ENCODE measurements at places on chromosomes 7 and 10. TPM values are rescaled to one million over a fixed set of nuclear protein-coding genes. Genes with fewer than 3 reads are reported as not detected.

- no peak for DNase-seq
These were observed 4.0 kb upstream of the CACNB2 start for GRCh38 chr10:18136073-18136791.

DNA sequence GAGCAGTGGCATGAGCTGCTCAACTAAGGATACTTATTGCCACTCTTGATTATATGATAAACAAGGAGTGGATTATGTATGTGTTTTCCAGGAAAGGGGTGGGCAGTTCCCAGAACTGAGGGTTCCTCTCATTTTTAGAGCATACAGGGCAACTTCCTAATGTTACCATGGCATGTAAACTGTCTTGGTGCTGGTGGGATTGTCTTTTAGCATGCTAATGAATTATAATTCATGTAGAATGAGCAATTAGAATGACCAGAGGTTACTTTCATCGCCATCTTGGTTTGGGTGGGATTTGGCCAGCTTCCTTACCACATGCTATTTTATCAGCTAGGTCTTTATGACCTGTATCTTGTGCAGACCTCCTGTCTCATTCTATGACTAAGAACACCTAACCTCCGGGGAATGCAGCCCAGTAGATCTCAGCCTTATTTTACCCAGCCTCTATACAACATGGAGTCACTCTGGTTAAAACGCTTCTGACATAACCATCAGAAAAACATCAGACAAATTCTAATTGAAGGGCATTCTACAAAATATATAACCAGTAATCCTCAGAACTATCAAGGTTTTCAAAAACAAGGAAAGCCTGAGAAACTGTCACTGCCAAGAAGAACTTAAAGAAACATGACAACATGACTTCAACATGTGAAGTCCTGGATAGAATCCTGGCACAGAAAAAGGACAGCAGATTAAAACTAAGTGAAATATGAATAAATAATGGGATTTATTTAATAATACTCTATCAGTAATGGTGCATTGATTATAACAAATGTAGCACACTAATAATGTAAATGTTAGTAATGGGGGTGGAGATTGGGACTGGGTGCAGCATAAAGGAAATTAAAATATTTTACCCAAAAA is 365.0 kb downstream of the SEMA3D start:
- no peak for DNase-seq

- DNase-seq: no peak
These were observed 41.7 kb downstream of the HIPK2 start for GRCh38 chr7:139735912-139736595.

DNA sequence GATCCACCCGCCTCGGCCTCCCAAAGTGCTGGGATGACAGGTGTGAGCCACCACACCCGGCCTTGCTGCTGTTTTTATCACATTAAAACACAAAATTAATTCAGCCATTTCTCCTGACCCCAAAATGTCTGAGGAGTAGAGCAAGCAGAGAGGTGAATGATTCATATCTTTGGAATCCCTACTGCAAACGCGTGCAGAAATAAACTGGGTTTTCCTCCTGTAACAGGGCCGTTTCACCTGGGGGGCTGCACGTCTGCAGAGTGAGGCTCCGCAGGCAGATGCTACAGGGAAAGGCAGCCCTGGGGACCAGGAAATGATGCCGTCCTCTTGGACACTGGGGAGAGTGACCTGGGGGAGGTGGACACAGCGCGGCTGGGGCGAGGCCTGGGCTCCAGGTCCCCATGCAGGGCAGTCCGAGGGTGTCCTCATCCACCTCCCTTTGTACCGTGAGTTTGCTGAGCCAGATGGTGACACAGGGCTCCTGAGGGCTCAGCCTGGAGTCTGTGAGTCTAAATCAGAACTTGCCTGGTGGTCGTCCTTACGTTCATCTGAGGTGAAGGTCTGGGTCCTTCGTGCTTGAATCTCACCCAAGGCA is 41.9 kb downstream of the PDGFA start:
- DNase-seq: peak; percentile 6

- no peak for DNase-seq
These were observed 201.9 kb upstream of the SHH start for GRCh38 chr7:156014201-156014600.

DNA sequence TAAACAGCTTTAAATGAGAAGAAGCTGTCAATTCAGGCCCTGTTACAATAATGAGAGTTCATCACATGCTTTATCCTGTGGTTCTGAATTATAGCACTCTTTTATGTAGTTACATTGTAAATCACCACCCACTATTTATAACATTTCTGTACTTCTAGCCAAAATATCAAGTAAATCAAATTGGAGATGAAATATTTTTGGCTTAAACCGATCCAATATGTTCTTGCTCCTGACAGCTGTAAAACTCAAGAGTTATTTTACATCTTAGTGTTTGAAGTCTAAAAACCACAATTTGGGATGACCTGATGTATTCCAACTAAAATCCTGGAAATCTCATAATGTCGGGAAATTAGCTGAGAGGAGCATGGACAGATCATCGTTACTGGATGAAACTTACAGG is 371.2 kb upstream of the LRRN3 start:
- no peak for DNase-seq

DNA sequence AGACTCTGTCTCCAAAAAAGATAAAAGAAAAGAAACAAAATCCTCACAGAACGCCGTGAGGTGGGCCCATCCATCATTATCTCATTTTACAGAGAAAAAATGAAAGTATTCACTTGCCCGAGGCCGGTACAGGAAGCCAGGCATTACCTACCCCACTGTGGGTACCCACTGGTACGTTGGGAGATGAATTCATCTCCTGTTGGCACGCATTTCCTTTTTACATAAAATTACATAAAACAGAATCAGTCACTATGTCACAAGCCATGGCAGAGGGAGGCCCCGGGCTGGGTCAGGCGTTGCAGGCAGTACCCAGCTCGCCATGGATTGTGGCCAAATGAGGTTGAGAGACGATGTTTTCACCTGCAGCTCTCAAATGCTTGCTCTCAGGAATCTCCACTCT is 38.6 kb upstream of the TNRC18 start:
- DNase-seq: no peak

DNA sequence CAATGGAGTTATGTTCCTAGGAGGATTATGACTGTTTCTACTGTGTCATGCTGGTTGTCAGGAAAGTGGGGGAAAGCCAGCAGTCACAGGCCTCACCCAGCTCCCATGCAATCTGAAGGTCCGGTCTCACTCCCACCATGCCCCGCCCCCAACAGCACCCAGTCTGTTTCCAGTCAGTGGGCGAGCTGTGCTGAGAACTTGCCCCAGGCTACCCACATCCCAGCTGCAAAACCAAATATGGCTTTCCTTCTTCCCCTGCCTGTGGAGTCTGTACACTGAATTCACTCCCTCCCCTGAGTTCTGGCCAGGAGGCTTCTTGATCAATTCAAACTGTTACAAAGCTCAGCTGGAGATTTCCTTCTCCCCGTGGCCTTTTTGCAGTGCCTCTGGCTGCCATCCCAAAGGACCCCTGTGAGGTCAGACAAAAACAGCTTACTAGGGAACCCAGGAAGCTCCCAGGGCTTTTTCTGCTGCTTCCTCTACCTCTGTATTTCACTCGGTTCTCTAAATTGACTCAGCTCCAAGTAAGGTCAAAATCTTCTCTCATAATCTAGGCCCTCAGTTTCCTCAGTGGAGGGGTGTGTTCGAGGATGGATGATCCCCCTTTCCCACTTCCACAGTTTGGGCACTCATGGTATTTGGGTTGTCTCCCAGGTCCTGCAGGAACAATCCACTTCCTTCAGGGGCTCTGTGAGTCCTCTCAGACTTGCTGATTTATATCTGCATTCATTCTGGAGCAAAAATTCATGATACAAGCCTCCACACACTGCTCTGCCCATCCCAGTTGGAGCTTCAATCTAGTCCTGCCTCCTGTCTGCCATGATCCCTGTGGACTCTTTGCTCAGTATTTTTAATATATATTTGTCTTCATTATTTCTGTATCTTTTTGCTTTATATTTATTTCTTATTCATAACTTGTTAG is 205.5 kb downstream of the SEMA3D start:
- no peak for DNase-seq

DNA sequence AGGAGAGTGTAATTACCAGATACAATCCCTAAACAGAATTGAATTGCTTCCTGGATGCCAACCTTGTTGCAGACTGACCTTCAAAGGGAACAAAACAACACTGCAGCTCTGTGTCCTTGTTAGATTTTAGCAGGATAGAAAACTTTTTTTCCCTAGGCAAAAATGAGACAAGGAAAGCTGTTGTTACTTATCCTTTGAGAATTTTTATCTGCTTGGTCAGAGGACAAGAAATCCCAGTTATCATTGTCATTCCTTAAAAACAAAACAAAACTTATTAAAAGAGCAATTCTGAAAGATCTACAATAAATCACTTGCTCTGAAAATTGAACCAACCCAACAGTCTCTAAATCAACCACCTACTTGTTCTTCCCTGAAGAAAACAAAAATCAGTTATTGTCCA is 652.6 kb downstream of the REEP3 start:
- no peak for DNase-seq

DNA sequence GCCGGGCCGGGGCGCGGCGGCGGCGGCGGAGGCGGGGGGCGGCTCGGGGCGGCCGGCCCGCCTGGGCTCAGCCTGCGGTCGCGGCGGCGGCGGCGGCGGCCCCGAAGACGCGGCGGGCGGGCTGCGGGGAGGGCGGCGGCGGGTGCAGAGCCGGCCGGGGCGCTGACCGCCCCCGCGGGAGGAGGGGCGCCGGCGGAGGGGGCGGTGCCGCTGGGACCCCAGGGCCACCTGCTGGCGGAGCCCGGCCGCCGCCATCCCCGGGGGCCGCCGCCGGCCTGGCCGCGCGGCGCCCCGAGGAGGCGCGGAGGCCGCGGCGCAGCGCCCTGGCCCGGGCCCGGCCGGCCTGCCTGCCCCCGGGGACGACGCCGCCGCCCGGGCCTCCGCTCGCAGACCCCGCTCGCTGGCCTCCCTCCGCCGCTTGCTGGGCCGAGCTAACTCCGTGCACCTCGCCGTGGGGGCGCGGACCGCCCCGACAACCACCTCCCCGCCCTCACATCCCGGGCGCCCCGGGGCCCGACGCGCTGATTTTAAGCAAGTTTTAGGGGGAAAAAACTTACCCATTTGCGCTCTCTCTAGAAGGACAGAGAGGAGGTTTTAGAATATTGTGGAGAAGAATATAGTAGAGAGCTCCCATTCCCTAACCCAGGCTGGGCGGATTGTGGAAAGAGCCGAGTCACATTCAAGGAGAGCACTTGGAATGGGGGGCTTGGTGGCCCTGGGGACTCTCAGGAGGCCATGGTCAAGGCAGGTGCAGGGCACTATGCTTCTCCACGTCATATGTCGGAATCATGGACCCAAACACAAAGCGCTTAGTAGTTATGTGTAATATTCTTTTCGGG is at the start of gene BEND7:
Gene BEND7, minus strand, starts transcription at position 140 of the 839 bp plus-strand sequence. CDS start 481 bp downstream, outside the sequence.
- DNase-seq: peak; percentile 79

GRCh38 chr10:101221549-101221948 is 7.7 kb downstream of the LBX1 start:
- DNase-seq: no peak

DNA sequence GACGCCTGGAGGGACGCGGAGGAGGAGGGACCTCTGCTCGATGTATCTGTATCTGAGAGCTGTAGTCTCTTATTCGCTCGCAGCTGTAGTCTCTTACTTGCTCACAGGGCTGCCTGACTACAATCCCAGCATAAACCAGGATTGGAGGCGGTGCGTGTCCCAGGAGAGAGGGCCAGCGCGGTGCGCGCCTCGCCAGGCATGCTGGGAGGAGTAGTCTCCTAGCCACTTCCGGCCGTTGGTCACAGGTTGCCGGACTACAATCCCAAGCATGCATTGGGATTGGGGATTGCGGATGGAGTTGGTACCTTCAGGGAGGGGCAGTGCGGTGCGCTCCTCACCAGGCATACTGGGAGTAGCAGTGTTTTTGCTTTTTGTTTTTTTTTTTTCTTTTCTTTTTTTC is 421.7 kb upstream of the NUPR2 start:
- peak; percentile 39 for DNase-seq

- no peak for DNase-seq
These were observed 142.6 kb upstream of the ASAH2 start for GRCh38 chr10:50393784-50394467.

GRCh38 chr7:1922870-1923236 is 252.8 kb downstream of the ELFN1 start:
- DNase-seq: no peak

DNA sequence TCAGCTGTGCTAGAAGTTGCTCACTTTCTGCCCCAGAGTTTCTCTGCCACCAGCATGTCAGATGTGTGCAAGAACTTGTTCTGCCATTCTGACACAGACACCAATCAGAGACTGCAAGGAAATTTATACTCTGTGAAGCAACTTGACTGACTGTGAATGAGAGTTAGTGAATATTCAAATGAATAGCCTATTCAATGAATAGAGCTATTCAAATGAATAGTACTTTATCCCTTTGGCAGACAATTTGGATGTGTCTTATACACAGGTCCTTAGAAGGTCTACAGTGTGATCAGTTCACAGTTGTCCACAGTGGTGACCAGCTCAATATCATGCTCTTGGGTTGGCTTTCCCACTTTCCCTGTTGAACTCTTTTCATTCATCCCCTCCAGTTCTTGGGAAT is 138.1 kb downstream of the MACC1 start:
- no peak for DNase-seq

DNA sequence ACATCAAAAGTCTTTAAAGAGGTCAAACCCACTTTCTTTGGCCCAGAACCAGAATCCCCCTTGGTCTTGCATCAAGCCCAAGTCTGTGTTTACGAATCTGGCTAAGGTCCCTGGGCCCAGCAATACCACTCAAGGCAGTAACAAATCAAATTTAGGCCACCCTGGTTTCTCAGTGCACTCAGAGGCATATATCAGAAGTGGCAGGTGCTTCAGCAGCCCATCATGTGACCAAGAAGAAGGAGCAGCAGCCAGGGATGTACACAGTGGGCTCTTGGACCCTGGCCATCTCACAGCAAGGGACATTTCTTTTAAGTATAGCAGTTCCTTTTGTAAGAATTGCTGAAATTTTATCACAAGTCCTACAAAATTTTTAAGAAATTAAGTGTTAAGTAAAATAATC is 7.3 kb upstream of the SLC25A13 start:
- no peak for DNase-seq

DNA sequence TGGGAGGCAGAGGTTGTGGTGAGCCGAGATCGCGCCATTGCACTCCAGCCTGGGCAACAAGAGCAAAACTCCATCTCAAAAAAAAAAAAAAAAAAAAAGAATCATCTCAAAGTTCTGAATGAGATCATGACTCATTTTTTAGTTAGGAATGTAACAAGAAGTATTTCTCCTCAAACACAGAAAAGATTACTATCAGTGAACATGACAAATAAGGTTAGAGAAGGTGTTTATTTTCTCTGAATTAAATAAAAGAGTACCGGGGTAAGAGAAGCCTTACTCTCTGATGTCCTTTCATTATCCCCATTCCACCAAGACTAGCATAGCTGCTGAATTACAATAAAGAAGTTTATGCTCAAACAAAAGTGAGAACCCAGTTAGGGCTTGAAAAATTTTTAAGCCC is 50.1 kb downstream of the IPMK start:
- no peak for DNase-seq

The ELOVL3 gene
- not detected for total RNA-seq

The ELFN1 gene
- 12.0 TPM for total RNA-seq

The ANKRD1 gene
- total RNA-seq: 1,326 TPM

The SPDYE9 gene
- not detected for total RNA-seq

The ORC5 gene
- 7.7 TPM for total RNA-seq
